Hepatic stellate cell (primary cell): ENCODE measurements at places on chromosomes 3 and 15.

GRCh38 chr3:15099364-15100098 is 583 bp upstream of the RBSN start:
- DNase-seq = no peak

- DNase-seq = no peak
These were observed 31.8 kb upstream of the GOLGA6L9 start for GRCh38 chr15:82397817-82398216.

DNA sequence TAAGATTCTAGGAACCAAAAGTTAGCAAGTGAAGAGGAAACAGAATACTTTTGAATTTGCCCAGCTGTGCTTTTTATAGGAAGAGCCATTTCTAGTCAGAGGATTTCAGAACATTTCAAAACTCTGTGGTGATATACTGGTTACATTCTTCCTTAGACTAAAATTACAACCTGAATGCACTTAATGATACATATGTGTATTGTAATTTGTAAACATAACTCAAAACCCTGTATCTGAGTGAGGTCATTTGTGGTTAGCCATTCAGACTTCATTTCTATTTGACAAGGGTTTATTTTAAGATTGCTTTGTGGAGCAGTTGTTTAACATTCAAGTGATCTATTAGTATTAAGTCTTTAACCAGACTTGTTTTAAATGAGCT is 59.4 kb upstream of the TRIM71 start:
- peak; percentile 15 for DNase-seq

DNA sequence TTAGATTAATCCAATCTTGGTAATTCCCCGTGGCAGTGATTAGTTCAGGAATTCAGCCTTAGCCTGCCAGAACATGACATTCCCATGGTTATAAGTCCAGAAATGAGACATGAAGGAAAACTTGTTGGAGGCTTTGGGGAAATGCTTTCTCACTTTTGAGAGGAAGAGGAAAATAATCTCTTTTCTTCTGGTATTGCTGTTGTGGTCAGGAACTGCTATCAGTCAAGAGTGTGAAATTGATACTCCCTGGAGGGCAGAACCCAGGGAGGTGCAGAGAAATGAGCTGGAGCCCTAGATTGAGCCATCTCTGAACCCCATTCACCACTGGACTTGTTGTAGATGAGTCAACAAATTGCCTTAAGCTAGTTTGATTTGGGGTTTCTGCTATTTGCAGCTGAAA is 38.6 kb upstream of the APH1B start:
- no peak for DNase-seq

- no peak for DNase-seq
These were observed 14.9 kb downstream of the CHST2 start for GRCh38 chr3:143134471-143134870.

- peak; percentile 75 for DNase-seq
These were observed 179.8 kb downstream of the THSD4 start for GRCh38 chr15:71294911-71295602.

DNA sequence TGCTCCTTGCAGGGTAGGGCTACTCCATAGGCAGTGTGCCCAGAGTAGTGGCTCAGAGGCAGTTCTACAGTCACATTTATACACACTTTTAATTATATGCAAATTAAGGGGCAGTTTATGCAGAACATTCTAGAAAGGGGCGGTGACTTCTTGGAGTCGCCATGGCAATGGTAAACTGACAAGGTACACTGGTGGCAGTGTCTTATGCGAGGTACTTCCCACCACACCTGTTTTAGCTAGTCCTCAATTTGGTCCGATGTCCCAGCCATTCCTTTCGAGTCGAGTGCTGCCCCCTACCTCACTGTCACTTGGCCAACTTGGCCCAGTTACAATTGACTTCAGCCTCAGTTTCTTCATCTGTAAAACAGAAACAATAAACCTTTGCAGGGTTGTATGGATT is 3.8 kb upstream of the IRAK2 start:
- no peak for DNase-seq

DNA sequence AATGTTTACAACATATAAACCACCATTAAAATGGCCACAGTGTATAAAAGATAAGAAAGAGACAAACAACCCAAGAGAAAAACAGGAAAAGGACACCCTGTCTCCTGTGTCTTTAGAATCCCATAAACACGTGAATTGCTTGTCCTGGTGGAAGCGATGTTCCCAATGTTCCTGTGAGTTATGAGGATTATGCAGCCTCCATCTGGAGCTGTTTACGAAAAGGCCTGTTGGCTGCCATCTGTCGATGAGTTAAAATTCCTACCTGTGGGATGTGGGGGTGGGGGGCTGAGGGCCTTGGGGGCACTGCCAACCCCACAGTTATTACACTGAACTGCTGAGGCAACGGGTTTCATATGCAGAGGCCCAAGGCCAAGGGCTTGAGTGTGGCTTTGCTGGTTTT is 13.6 kb downstream of the NISCH start:
- no peak for DNase-seq

DNA sequence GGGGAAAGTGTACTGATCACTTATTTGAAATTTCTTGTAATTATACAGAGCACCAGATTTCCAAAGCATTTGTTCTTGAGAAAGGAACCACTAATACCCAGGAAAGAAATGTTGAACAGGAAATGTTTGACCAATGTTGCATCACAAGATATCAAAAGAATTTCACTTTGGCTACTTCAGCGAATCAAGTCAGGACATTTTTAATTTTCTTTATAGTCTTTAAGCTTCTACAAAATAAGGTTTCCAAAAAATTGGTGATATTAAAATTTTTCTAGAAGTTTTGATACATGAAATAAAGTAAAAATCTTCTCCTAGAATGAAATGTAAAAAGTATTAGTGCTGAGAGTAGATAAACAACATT is 421.9 kb downstream of the MECOM start:
- DNase-seq = no peak

DNA sequence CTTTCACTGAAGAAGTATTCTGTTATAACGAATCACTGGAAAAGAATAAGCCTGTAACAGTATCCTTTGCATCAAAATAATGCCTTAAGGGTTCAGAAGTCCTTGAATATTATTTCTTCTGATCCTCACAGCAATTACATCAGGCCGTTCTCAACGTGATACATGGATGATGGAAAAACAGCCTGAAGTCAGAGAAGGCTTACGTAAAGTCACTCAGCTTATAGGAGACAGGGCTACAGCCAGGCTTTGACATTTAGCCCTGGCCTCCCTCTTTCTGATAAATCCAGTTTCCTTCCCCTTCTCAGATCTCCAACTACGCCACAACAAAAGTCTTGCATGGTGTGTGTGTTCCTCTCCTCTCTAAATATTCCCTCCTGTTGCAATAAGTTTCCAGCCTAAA is 131.9 kb downstream of the ANO10 start:
- DNase-seq = no peak

DNA sequence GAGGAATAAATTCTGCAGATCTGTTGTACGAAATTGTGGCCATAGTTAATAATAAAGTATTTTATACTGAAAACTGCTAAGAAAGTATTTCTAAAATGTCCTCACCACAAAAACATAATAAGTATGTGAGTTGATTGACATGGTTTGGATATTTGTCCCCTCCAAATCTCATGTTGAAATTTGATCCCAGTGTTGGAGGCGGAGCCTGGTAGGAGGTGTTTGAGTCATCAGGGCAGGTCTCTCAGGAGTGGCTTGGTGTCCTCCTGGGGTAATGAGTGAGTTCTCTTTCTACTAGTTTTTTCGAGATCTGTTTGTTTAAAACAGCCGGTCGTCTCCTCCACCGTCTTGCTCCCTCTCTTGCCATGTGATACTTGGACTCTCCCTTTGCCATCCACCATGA is 424.1 kb upstream of the KCNMB2 start:
- DNase-seq = no peak

GRCh38 chr15:88538972-88539371 is 7.5 kb downstream of the DET1 start:
- DNase-seq = no peak

DNA sequence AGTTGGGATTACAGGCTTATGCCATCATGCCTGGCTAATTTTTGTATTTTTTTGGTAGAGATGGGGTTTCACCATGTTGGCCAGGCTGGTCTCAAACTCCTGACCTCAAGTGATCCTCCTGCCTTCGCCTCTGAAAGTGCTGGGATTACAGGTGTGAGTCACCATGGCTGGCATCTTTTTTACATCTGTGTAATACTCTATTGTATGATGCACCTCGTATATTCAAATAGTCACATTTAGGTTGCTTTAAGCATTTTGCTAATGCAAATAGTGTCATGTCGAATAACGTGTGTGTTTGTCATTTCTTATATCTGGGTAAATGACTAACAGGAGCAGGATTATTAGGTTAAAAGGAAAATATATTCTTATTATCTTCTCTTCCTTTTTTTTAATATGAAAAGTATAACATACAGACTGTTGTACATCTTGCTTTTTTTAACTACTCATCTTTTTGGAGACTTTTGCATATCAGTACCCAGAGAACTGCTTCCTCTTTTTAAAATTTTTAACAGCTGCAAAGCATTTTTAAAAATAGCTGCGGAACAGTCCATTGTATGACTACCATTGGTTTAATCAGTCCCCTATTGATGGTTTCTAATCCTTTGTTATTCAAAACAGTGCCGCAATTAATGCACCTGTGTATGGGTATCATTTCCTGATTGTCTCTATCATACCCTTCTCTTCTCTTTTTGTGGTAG is 13.4 kb downstream of the SCAMP5 start:
- no peak for DNase-seq

- DNase-seq = no peak
These were observed 57.4 kb downstream of the UMPS start for GRCh38 chr3:124787476-124788195.

DNA sequence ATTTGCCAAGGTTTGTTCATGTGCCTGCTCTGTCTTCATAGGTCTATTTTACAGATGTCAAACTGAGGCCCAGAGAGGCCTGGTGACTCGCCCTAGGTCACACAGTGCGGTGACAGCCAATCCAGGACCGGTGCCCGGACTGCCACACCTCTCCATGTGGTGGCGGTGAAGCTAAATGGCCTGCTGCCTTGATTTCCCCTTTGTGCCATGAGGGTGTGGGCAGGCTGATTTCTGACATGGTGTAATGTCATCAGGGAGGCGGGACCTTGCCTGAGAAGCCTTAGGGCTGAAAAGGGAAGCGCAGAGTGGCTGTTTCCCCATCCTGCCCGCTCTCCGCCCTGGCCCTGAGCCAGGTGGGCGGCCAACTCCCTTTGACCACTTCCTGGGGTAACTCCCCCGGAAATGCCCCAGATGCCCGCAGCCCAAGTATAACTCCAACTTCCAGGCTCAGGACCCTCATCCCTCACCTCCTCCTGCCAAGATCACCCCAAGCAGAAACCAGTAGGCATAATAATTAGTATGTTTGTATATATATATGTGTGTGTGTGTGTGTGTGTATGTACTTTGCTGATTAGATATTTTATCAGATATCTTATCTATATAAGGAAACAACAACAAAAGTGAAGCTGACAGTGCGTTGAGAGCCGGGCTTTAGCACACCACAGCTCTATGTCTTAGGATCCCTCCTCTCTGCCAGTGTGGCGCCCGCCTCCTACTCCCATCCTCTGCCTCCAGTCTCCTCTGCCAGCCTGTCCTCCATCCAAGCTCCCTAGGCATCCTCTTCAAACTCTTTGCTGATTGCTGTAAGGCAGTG is 63.9 kb downstream of the IQSEC1 start:
- DNase-seq = no peak

GRCh38 chr3:48130321-48130904 is 57.8 kb downstream of the CDC25A start:
- peak; percentile 69 for DNase-seq
